Stimulated activated CD4-positive, alpha-beta T cell treated with anti-CD3 and anti-CD28 coated beads, TNF-alpha, amount 100 ng/mL, for 4 hours (primary cell): ENCODE measurements at places on chromosomes 12 and 14.
A peak's percentile ranks its signal among the peaks of the same experiment; 100 is the strongest.

- DNase-seq = peak; percentile 38
Measured at GRCh38 chr12:67269633-67270573, 745 bp downstream of the CAND1 start.

DNA sequence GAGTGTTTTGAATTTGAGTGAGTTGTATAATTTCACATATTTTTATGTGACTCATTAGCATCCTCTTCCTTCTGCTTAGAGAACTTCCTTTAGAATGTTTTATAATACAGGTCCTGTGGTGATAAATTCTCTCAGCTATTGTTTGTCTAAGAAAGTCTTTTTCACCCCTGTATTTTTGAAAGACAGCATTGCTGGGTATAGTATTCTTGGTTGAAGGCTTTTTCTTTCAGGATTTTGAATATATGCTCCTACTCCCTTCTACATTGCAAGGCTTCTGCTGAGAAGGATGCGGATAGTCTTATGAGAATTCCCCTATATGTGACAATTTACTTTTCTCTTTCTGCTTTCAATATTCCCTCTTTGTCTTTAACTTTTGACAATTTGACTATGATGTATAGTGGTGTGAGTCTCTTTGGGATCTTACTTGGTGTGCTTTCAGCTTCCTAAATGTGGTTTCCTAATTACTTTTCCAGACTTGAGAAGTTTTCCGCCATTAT is 118.9 kb upstream of the HMGA2 start:
- DNase-seq = no peak

DNA sequence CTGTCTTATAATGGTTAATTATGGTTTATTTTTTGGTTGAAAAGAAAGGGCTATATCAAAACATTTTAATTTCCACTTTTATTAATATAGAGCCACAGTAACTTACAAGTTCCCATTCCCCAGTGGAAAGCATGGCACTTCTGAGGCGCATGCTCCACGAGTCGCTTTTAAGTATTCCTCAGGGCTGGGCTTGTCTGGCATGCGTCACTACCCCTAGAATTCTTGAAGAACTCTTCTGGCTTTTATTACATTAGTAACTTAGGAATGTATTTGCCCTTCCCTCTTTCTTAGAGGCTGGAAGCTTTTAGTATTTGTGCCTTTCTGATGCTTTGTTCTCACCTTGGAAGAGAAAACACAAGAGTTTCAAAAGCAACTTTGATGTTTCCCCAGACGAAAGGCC is 81.1 kb downstream of the ESR2 start:
- no peak for DNase-seq

DNA sequence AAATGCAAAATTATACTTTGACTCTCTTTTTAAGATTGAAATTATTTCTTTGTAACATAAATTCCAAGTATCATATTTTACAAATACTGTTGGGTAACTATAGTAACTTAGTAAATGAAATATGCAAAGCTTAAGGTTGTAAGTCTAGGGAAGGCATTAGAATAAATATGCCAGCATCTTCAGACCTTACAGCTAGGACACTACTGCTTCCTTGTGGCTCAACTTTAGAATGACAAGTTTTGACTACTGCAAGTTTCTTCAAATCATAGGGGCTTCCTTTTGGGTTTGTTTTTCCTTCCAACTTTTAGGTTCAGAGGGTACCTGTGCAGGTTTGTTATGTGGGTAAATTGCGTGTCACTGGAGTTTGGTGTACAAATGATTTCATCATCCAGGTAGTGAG is 17.7 kb upstream of the ANP32D start:
- no peak for DNase-seq

DNA sequence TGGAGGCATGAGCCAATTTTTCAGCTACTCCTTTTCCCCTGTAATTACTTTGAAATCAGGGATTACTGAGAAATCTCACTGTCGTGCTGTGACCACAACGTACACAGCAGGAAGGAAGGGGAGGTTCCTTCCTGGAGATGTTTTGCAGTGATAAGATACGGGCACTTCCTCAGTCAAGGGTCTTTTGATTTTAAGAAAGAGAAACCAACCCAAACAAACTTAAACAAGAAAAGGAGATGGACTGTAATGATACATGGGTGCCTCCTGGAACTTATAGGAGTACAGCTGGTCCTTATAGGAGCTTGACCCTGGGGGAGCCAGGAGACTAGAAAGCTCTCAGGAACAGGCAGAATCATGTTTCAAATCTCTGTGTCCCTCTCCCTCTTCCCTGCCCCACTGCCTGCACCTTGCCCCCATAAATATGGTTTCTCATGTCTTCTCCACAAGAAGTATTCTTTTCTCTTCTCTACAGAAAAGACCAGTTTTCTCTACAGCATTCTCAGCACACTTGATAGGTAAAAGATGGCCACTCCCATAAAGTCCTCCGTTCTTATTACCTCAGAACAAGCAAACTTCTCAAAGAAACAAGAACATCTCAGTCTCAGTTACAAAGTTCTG is 281.1 kb upstream of the AMIGO2 start:
- DNase-seq = no peak

DNA sequence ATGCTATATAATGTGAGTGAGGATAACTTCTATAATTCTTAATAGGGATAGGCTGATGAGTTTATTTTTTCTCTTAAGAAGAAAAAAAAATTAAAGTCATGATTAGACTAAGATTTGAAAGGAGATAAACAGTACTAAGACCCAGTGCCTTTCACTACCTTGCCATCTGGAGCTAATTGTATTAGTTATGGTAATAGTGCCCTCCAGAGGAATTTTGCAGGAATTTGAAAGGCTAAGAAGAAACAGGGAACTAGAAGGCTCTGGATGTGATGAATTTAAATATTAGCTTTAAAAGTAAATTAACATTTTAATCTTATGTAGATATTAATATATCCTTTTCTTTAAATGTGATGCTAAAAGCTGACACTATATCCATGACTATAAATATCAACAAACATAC is 36.6 kb upstream of the PIK3C2G start:
- DNase-seq = no peak

- DNase-seq = no peak
Measured at GRCh38 chr12:131677699-131678098, 33.2 kb upstream of the SFSWAP start.

GRCh38 chr12:11652351-11653040 is 3.0 kb downstream of the ETV6 start:
- no peak for DNase-seq

DNA sequence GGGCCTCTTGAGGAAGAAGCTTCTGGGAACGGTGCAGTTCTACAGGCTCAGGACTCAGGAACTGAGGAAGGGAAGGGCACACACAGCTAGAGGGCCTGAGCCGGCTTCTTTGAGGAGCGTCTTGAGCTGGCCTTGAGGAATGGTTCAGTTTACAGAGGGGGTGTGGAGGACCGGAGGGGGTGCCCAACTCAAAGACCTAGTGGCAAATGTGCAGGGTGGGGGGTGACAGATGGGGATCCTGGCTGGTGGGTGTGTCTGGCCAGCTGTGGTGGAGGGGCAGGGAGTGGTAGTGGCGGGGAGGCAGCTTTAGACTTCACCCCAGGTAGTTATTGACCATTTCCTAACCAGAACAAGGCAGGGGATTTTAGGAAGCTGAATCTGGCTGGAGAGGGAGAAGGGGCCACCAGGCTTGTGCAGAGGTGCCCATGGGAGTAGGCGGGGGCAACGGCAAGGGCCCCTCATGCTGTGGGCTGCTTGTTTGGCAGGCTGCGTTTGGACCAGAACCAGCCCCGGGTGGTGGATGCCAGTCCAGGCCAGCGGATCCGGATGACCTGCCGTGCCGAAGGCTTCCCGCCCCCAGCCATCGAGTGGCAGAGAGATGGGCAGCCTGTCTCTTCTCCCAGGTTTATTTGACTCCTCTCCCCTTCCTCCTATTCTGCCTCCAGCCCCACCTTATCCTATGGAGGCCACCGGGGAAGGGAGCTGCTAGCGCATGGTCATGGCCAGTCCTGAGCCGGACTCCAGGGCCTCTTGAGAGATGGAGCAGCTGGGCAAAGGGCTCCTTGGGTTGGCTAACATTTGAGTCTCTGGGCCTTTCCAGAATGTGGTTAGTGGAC is 27.8 kb downstream of the PAPLN start:
- no peak for DNase-seq

- no peak for DNase-seq
Measured at GRCh38 chr12:1519642-1520041, 74.7 kb downstream of the FBXL14 start.

DNA sequence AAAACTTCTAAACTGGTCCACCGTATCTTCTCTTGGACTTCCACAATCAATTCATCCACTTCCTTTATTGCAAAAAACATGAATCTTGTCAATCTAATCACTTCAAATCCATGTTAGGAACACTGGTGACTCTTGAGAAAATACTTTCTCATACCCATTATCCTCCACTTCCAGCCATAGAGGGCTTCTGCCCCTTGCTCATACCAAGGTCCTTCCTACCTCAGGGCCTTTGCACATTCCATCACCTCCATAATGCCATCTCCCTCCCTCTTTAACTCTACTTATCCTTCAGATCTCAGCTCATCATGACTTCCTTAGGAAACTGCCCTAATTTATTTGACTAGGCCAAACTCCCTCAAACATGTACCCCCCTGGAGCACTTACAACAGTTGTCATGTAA is 16.6 kb downstream of the STXBP6 start:
- DNase-seq = no peak

DNA sequence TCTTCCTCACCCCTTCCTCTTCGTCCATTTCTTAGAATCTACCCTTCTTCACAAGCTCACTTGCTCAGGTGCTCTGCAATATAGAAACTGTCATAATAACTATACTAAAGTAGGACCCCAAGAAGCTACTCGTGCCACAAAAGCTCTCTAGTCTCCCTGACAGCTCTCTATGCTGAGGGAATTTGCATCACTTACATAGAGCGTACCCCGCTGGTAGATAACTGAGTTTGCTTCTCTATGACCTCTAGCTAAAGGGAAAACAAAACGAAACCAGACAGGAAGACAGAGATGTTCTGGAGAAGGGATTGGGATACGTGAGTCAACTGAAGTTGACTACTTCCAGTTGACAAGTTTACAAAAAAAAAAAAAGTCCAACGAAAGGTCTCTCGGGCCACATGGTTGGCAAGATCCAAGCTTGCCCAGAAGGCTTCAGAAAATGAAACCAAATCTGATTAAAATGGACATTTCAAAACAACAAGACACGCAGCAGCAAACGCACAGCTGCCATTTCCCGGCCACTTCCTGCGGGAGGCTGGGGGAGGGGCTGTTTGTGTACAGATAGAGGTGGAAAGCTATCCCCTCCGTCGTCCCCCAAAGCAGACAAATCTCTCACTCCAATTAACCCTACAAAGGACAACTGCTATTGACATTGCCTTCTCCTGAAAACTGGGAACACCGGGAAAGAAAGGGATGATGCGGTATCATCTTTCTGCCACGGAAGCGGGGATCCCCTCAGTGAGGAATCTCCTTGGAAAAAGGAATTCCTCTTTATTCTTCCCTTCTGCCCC is 1.3 kb downstream of the BAZ2A start:
- no peak for DNase-seq

- no peak for DNase-seq
Measured at GRCh38 chr14:89144642-89145041, 272.4 kb downstream of the FOXN3 start.

GRCh38 chr12:121792607-121793439 is 665 bp downstream of the RHOF start:
- no peak for DNase-seq

DNA sequence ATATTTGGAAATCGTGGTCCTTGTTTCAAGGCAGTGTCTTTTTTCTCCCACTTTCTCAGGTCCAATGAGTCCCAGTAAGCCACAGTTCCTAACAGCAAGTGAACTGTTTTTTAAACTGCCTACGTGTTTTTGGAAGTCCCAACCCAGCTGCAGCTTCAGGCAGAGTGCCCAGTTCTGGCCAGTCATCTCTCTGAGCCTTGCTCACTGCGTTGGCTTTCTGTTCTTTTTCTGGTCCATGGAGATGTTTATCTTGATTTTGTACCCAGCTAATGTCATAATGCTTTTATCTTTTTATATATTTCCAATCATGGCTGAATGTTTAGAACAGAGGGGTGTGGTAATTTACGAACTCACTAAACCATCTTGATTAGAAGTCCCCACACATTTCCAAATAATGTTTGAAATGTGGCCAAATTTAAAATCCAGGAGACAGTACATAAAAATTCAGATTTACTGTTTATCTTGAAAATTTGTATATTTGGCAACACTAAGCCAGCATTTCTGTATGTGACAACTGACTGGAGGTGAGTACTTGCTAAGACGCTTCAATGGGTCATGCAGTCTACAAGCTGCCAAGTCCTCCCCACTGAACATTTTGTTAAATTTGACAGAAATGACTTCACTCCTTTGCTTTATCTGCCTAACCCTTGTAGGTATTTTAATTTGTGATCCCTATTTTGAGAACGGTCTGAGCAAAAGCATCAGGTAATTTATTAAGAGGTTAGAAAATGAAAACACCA is 46.1 kb upstream of the OTOGL start:
- no peak for DNase-seq

GRCh38 chr14:90490720-90491050 is 93.9 kb downstream of the CALM1 start:
- no peak for DNase-seq

DNA sequence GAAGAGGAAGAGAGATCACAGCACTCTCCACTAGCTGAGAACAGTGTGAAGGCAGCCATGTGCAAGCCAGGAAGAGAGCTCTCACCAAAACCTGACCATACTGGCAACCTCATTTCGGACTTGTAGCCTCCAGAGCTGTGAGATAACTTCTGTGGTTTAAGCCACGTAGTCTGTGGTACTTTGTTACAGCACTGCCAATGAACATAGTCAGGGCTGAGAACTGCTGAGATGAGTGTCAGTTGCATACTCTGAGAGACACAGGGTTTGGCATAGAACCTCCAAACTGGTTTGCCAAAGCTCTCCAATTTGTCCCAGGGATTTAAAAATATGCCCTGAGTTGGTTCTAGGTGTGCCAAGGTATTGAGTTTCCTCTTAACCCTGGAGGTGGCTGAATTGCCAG is 218.6 kb downstream of the ATP23 start:
- DNase-seq = no peak

GRCh38 chr14:35879654-35880249 is 53.6 kb downstream of the BRMS1L start:
- DNase-seq = no peak

DNA sequence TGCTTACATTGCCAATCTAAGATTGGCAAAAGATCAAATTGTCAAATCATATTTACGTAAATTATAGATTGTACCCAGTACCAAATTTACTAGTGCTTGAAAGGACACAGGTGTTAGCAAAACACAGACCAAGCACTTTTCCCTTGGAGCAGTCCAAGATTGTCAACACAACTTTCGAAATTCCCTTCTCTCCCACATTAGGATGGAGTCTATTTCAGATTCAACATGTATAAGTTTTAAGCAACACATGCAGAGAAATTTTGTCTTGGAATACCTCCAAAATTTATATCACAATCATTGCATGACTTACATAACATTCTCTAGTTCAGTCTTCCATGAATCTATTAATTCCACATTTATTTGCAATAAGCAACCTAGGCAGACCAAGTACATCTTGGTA is 74.9 kb upstream of the SLCO1C1 start:
- no peak for DNase-seq

DNA sequence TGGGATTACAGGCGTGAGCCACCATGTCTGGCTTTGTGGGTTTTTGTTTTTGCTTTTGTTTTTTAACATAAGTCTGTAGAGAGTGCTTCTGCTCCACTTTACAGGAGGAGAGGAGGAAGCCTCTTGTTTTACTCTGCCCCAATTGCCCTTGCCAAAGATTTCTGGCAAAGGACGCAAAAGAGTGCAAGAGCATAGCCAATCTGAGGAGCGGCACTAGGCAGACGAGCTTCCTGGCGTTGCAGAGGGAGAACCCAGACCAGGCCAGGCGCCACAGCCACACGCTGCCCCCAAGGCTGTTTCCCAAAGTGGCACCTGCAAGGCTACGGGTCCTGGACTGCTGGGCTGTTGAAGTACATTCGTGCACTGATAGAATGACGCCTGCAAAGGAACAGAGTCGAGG is 96.2 kb downstream of the BBS10 start:
- no peak for DNase-seq

- DNase-seq = no peak
Measured at GRCh38 chr12:96258104-96258961, 64.2 kb downstream of the ELK3 start.
